ENCODE measurements at places on chromosomes 3 and 15.

DNA sequence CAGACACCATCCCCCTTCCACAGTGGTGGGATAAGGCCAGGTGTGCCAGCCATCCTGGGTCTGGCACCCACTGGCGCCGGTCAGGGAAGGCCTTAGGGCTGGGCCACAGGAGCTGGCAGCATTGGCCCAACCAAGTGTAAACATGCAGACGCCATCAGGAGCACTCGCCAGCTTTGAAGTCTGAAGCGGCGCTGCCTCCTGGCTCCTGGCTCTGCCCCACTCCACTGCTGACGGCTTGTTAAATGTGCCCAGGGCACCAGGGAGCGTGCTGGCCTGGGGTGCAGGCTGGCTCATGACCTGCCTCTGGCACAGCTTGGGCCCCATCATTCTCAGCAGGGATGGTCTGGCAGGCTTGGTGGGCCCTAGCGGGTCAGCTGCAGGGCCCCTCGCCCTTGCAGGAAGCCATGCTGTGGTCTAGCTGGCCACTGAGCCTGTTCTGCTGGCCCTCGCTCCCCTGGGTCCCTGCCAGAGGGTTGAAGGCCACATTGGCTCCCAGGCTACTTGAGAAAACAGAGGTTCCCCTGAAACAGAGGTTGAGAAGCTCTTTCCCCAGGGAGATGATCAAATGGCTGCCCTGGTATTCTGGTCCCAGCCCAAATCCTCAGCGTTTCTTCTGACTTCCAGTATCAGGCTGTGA is 116.6 kb downstream of the DNAJB8 start:
- DNase-seq, result no peak

- no peak for DNase-seq
Measured at GRCh38 chr3:73563896-73564582, 60.7 kb downstream of the PDZRN3 start.

- no peak for DNase-seq
Measured at GRCh38 chr3:141578202-141578973, 91.6 kb downstream of the RASA2 start.

- no peak for DNase-seq
Measured at GRCh38 chr3:57682284-57682683, 10.6 kb downstream of the DENND6A start.

DNA sequence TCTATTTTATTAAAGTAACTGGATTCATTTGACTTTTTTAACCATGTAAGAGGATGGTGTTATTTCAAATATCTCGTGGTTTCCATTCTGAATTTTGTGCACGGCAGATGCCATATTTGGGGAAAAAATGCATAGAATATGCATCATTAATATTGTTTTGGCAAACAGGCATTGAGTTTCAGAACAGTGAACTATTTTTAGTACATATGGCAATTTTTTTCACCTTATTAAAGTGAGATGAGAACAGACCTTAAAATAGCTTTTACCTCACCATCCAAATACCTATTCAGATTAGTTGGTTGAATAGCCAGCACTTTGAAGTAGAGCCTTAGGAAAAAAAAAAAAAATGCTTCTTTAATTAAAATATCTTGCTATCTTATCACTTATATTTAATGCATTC is 117.3 kb upstream of the FLNB start:
- no peak for DNase-seq

GRCh38 chr3:81799403-81799802 is 38.0 kb upstream of the GBE1 start:
- no peak for DNase-seq

DNA sequence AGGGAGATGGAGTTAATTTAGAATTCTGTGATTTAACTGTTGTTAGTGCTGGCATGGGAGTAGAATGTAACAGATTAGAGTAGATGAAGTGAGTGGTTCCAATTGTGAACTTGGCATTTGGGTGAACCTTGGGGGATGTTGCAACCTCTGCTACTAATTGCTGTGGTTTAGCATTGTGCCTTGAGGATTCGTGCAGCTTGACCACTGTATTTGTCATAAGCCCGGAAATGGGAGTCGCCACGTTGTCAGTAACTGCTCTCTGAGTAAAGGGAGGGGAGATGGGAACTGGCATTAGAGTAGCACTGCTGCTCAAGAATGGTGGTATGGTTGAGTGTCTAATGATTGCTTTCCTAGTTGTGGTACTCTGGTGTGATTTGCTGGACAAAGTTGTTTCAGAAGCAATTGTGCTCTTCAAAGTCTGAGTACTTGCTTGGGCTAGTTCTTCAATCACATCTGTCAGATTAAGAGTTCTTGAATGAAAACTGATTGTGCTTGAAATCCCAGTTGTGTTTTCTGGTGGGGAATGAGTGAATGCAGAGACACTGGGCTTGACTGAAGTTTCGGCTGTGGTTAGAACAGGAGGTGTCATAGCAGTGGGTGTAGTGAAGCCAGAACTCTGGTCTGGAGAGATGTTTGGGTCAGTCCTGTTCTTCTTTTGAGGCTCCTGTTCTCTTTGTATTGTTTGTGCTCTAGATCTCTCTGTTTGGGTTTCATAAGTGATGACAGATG is 15.4 kb downstream of the IGSF10 start:
- no peak for DNase-seq

DNA sequence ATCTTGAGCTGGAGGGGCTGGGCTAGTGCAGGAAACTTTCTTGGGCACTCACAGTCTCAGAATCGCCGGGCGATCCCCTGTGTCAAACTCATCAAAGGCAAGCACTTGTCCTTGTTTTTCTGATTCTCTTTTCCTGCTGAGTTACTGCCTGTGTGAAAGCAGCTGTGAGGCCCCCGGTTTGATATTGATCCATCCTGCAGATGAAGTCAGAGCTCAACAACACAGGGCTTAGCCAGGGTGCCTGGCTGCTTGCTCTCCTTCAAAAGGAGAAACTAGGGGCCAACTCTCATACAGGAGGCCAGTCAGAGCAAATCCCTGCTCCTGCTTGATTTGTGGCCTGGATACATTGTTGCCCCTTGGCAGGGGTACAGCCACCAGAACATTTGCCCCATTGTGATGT is 22.9 kb downstream of the CLSTN2 start:
- DNase-seq, result no peak

DNA sequence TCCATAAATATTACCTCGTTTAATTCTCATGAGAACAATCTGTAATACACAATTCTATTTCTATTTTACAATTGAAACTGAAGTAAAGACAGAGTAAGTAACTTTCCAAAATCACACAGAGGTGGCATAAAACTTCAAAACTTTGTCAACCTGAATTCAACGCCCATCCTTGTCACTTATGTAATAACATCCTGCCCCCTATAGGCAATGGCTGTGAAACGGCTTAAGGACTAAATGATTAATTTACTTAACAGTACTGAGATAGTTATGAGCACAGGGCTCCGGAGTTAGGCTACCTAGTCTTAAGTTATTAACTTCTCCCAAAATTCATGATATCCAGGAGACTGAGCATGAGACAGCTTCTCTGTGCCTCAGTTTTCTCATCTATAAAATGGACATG is 293.1 kb upstream of the CHRM5 start:
- no peak for DNase-seq

GRCh38 chr3:171875923-171876412 is 32.8 kb downstream of the TMEM212 start:
- no peak for DNase-seq

DNA sequence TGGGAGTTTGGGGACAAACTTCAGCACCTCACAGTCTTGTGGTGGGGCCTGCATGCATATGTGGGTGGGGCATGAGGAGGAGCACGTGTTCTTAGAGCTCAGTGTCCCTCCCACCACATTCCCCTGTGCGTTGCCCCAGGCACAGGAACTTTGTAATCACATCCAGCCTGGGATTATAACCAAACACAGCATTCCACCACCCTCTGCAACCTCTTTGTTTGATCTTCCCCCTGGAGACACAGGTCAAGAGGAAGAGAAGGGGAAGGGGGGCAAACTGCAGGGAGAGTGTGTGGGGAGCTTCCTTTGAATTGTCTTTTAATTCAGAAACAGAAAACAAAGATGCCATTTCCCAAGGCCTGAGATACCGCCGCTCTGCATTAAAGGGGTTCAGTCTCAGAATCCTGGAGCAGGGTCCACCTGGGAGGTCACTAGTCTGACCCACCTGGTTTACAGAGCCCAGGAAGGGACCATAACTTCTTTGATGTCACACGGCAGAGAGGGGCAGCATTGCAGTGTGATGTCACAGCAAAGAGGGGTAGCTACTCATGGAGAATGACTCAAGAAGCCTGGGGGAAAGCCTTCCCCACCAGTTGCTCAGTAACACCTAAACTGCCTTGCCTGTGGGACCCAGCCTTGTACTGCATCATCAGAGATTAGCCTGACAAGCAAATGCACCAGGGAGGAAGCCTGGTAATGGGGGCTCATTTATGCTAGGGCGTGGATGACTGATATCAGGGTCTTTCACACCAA is 106.3 kb upstream of the RNU6-1 start:
- peak; percentile 32 for DNase-seq

DNA sequence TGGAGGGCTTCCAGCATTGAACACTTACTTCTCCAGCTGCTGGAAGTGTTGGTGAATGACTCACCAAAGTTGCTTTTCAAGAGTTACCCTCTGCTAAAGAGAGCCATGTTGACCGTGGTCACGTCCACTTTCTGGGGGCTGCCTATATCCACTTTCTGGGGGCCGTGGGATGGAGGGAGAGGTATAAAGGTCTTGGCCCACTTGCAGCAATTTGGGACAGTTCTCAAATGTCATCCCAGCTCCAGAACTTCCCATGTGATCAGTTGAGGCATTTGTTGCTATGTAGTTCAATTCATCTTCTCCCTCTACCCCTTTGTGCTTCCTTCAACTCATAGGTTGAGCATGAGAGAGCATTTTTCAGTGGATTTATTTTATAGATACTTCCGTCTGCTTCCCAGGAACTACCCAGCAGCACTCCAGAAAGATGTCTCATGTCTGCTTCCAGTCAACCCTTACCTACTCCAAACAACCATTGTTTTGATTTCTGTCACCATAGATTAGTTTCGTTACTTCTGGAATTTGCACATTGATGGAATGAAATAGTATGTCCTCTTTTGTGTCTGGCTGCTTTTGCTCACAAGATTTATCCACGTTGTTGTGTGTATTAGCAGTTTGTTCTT is 130.6 kb downstream of the TCF12 start:
- DNase-seq, result no peak

GRCh38 chr15:71542836-71543235 is 267.5 kb upstream of the NR2E3 start:
- no peak for DNase-seq

DNA sequence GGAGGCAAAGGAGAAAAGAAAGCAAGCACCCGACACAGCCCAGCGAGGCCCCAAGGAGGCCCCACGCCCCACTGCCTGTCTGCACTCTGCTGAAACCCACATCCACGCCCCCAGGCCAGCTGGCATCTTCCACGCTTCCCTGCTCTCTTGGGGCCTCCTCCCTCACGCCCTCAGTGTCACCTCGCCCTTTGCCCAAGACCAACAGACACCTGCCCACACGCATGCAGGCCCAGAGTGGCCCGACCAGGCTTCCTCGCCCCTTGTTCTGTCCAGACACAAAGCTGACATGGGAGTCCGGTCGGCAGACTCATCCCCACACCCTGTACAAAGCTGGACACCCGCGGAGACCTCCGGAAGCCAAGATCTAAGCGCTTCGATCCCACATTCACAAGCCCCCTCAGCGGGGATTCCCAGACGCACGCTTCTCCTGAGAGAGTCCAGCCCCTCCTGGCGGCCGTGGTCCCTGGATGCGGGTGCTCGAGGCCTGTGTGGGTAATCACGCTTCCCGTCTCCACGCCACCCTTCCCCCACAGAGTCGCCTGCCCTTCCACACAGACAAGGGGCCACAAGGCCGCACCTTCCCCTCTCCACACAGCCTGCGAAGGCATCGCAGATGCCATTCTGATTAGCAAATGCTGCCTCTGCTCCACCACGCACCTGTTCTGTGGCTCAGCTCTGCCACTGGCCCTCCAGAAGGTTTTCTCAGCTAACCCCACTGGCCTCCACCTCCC is 176.6 kb downstream of the XXYLT1 start:
- peak; percentile 31 for DNase-seq

DNA sequence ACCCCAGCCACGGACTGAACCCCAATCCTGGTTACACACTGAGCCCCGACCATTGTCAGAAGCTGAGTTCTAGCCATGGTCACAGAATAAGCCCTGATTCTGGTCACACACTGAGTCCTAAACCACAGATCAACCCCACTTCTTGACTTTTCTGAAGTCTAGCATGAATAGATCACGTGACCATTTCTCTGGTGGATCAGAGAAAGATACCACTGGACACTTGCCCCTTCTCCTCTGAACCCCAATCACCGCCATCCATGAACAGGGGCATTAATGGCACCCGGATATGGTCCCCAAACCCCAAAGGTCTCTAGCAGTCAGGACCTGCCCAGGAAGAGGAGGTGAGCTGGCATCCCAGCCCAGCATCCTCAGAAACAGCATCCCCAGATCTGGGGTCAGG is 9.1 kb downstream of the HCN4 start:
- no peak for DNase-seq

- DNase-seq, result no peak
Measured at GRCh38 chr15:74960995-74961588, 4.5 kb upstream of the RPP25 start.

DNA sequence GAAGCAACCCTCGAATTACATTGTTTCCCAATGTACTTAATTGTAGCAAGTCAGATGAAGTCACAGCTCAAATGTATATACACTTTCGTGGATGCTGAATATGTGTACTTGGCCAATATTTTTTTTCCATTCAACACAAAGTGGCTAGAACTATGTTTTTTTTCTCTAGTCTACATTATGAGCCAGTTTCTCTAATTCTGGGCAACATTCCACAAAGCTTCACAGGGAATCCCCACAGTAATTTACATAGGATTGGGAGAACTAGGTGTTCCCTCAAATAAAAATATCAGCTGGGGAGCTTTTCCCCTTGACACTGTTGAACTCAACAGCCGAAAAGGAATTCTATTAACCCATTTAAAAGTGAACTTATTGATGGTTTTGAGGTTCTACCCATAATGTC is 493.1 kb downstream of the MECOM start:
- DNase-seq, result no peak

DNA sequence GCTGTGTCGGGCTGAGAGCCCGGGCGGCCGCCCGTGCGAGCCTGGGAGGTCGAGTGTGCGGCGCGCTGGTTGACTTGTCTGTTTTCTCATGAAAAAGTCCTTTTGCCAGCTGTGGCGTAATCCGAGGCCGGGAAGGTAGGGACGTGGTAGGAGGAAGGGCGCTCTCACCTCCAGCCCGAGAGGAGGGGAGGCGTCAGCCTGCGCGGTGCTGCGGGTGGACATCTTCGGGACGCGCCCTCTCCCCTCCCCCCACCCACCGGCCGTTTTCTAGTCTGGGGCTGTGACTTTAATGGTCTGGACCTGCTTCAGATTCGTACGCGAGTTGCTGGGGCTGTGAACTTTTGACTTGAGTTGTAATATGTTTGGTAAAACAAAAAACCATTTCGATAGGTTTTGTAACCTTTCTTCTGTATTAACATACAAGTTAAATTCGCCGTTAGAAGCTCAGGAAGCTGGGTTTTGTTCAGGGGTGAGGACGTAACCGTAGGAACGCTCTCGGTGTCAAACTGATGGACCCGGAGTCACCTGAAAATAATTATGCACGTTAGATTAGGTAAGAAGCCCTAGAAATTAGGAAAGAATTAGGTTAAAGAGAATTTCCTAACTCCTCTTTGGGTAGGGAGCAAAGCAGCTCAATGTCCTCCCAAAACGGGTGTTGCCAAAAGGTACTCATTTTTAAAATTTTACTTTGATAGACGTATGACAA is 762 bp downstream of the NCK1 start:
- DNase-seq, result peak; percentile 58

GRCh38 chr3:117856354-117856753 is 1146.8 kb downstream of the TUSC7 start:
- DNase-seq, result no peak

GRCh38 chr3:852033-852432 is 240.8 kb upstream of the CNTN6 start:
- no peak for DNase-seq

GRCh38 chr3:32398531-32398930 is 6.9 kb downstream of the CMTM7 start:
- DNase-seq, result no peak
